Retina (tissue), 1 donor: ENCODE measurements at places on chromosomes 16 and 17.

DNA sequence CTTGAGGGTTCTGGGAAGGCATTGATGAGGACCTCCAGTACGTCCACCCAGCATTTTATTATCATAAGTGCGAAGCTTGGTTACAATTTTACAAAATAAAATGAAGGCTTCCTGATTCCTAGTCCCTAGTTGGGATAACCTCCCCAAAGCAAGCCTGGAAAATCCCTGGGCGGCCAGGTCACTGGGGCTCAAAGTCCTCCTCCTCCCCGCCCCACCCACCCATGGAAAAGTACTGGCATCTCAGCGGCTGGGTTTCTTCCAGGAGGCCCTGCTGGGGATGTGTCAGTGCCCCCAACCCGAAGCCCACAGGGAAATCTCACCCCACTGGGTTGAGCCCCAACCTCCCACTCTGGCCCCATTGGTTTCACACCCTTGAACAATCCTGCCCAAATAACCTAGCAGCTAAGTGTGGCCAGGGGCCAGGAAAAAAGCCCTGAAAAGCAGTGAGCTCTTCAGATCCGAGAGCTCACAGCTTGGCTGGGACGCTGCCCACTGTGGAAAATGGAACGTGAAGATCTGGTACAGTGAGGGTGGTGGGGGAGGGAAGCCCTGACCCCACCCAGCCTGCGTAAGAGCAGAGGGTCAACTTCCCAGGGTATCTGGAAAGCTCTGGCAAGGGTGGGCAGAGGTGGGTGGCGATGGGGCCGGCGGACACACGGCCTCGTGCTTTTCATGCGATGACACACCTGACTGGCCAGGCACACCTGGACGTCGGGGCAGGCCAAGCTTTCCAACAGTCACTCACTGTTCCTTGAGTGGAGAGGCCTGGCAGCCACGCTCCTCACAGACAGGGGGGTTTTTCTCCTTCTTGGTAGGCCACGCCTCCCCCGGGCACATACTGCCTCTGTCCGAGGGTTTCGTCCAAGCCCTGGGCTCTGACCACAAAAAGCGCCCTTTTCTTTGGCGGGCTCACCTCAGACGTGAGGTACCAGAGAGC, 324.5 kb downstream of the SOX9 start:
- DNase-seq, result no peak

DNA sequence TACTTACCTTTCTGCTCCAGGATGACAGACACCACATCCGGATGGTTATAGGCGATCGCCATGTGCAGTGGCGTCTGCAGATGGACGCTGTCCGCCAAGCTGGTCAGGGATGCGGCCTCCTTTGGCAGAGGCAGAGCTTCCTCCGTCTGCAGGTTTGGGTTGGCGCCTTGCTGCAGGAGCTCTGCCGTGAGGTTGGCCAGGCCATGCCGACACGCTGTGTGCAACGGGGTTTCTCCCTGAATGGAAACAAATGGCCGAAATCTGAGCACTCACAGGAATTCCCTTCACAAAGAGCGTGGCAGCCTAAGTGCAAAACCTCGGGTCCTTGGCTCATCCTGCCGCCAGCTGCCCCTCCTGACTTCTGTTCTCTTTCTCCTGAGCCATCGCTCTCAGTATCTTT, 41.8 kb downstream of the CYB5D2 start:
- DNase-seq, result no peak

DNA sequence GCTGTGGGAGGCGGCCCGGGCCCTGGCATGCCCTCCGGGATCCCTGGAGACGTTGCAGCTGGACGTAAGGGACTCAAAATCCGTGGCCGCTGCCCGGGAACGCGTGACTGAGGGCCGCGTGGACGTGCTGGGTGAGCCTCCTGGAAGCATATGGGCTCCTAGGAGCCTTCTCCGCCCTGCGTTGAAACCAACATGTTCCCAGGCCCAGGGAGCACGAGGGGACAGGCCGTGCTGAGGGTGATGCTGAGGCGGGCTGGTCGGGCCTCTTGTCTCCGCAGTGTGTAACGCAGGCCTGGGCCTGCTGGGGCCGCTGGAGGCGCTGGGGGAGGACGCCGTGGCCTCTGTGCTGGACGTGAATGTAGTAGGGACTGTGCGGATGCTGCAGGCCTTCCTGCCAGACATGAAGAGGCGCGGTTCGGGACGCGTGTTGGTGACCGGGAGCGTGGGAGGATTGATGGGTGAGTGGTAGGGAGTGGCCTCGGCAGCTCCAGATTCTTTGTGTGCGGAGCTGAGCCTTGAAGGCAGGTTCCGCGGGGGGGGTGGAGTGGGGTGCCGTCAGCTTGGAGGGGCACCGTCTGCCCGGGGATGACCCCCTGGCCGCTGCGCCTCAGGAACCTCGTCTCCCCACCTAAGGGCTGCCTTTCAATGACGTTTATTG, 567 bp downstream of the HSD17B1 start:
- no peak for DNase-seq

DNA sequence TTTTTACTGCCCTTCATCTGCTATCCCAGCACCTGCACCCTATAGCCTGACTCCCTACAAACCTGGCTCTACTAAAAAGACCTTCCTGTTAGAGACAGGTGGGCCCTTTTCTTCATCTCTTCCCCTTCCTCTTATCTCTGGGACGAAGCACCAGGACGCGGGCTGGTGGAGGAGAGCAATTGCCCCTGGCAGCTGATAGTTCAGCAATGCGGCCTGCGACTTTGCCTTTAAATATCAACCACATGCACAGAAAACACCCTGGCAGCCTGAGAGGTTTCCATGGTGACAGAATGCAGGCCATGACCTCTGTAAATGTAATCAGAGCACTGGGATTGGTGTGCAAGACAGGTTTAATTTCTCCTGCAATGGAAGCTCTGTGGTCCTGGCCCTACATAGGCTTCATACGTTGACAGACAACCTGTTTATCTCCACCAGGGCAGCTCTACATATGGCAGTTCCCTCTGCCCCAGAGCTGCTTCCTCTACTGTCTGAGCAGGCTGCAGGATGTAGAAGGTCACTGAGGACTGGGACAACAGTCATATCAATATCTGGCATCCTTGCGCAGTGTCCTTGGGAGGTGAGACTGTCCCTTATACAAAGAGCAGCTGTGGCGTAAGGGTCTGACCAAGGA, 10.0 kb upstream of the SKAP1 start:
- peak; percentile 64 for DNase-seq

DNA sequence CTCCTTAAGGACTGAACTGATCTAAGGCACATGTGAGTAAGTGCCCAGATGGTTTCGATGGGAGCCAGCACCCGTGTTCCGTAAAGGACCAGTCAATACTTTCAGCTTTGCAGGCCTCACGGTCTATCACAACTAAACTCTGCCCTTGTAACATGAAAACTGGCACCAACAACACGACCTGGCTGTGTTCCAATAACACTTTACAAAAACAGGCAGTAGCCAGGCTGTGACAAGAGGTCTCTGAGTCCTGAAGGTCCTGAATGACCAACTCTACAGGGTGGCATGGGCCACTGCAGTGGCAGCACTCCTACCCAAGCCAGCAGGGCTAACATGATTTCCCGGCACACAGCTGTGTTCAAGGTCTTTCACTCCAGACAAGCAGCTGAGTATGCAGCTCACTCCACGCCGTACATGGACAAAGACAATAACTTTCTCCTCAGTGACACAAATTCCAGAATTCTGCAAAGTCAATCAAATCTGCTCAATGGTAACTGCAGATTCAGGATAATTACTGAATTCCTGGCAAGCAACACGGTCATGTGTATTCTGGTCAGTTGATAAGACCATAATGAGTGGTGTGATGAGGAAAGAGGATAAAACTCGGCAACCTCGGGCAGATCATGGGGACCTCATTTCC, 15.3 kb downstream of the NPLOC4 start:
- DNase-seq, result no peak

- DNase-seq, result no peak
These were observed 141.5 kb downstream of the IRF8 start for GRCh38 chr16:86040496-86040895.

DNA sequence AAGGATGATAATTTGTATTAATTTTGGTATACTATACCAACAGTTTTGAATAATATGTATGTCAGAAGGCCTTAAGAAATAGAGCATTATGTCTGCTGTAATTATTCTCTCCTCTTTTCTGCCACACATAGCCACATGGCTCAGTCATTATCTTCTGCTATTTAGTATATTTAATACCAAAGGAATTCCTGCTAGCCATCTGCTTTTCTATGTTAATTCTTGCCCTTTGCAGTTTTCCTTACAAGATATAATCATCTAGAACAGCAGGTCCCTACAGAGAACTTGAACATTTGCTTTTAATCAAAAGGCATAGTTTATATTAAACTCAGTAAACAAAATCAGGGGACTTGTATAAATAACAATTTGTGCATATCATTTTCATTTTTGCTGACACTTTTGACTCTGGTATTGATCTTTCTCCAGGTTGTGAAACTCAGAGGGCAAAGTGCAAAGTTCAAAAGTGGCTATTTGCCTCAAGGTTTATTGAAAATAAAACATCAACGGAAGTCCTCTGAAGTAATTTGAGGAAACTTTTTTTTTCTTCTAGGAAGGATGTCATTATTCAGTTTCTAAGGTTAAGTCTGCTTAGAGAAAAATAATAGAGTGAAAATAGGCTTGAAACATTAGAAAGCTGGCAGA, 702.0 kb downstream of the KCNJ2 start:
- DNase-seq, result no peak

GRCh38 chr16:81553814-81554675, 109.4 kb downstream of the CMIP start:
- DNase-seq, result no peak

DNA sequence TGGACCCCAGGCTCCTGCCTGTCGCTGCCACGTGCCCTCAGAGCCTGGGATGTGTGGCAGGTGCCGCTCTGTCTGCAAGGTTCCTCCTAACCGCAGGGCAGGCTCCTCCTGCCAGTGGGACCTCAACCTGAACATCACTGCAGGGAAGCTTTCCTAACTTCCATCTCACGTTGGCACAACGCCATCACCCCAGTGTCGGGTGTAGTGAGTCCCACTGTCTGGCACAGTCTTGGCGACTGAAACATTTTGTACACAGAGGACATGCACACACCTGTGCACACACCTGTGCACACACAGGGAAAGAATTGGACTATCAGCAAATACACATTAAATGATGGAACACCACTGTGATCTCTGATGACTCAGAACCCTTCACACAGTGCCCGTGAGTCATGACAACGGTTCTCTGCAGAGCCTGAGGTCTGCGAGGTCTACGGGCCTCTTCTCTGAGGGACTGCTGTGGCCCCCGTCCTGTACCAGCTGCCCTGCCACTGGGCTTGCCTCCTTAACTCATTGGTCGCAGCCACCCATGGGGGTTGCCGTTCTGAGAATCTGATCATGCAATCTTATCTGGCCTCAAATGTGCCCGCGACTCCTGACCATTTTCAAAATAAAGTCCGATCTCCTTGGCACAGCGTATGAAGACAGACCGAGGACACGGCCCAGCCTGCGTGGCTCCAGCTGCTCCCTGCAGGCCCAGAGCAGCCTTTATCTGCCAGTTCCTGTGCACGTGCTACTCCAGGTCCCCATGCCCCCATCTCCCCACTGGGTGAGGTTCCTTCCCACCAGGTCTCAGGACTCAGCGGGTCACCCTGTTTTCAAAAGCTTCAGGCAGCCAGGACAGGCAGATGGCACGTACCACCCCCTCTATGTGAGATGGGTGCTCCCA, 7.6 kb downstream of the CCDC57 start:
- DNase-seq, result no peak

DNA sequence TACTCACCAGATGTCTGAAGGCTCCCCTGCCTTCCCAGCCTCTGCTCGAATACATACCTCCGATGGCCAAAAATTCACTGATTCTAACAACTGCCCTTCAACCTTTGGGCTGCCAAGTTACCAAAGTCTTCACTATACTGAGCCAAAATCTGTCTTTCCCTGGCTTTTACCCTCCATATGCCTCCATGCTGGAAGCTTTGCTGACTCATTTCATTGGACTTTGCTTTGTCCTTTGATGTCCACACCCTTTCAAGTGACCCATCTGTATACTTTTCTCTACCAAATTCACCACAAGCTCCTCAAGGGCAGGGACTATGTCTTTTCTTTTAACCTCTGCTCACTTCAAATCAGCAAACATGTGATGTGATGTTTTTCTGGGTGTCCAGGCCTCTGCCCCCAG, 21.0 kb upstream of the MTMR4 start:
- DNase-seq, result no peak
